T-helper 2 cell treated with Interferon-gamma antibody and Interleukin-4, amounts not matched to agents 5 μg/mL and 100 μg/mL, for 36 hours (primary cell): ENCODE measurements at places on chromosomes 7 and 10.

GRCh38 chr10:68303849-68304412 is 27.9 kb upstream of the HNRNPH3 start:
- no peak for DNase-seq

- no peak for DNase-seq
These were observed 160.2 kb downstream of the BICC1 start for GRCh38 chr10:58672845-58673244.

DNA sequence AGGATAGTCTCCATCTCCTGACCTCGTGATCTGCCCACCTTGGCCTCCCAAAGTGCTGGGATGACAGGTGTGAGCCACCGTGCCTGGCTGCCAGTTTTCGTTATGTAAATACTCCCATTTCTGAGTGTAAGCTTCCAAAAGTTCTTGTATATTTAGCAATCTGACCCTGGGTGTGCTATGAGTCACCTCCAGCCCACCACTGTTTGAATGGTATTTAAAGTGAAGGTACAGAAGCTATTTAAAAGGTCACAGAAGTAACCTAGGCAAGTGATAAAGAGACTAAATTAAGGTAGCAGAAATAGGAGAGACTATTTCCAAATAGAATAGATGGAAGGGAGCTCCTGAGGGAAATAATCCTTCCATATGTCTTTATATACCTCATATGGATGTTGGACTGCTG is 3.9 kb upstream of the ANKRD7 start:
- DNase-seq: no peak

DNA sequence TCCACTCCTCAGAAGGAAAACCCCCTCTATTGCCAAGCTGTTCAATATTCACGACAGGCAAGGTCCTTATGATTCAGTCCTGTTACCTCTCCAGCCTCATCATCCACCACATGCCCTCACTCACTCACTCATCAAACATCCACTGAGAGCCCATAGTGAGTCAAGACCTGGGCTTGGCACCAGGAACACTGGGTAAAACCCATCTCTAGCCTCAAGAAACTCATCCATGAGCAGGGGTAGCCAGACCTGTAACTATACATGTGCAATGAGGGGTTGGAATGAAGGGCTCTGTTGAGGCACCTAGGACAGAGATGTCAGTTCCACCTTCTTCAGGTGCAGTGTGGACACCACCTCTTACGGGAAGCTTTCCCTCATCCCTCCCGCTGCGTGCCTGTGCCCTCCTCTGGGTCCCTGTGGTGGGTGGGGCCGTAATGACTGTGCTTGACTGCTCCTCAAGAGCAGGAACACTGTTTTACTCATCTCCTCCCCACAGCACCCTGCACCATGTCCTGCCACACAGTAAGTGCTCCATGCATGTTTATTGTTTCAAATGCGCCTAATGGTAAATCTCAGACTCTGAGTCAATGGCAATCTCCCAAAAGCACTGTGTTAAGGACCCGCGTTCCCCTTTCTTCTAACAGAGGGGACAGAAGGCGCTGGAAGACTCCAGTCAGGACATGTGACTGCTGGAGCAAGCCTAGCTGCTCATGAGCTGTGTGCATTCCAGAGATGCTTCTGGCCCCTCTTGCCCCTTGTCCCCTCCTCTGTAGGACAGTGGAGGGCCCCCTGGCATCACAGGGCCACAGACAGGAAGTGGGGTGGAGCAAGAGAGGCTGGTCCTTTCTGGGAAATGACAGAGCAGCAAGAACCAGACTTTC is 95.4 kb downstream of the HIPK2 start:
- DNase-seq: peak; percentile 64

DNA sequence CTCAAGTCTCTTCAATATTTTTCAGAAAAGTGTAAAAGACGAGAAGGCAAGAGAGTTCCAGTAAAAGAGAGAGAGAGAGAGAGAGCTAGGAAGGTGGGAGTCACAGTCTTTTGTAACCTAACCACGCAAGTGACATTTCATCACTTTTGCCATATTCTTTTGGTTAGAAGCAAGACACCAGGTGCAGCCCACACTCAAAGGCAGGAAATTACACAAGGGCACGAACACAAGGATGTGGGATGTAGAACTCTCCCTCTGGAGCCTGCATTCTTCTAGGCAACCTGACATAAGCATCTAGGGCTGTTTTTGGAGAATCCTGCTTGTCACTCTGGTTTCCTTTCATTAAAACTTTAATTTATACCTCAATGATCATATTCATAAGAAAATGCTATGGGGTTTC is 1213.1 kb downstream of the DNAJB9 start:
- no peak for DNase-seq

- no peak for DNase-seq
These were observed 120.5 kb downstream of the FANK1 start for GRCh38 chr10:126016882-126017281.

DNA sequence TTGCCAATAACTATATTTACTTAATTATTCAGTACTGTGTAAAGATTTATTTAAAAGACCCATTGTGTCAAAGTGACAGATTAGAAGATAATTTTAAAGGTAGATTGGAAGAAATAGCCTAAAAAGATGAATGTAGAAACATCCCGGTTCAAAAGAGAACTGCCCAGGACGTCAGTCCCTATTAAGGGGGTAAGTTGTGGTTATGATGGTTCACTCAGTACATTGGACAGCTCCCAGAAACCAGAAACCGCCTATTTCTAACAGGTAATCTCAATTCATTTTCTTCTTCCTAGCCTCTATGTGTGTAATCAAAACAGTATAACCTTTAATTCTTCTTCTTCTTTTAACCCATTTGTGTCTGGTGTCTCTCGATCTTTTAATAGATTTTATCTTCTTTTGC is 1.5 kb upstream of the FERD3L start:
- DNase-seq: no peak

- DNase-seq: no peak
These were observed 101.4 kb upstream of the FAM133B start for GRCh38 chr7:92691578-92691977.
